ENCODE measurements at places on chromosomes 4 and X. TPM values are rescaled to one million over a fixed set of nuclear protein-coding genes. Genes with fewer than 3 reads are reported as not detected.

- no peak for DNase-seq
These were observed 7.5 kb upstream of the TIMP1 start for GRCh38 chrX:47574547-47575301.

GRCh38 chr4:129974730-129975129, 878.8 kb downstream of the C4orf33 start:
- DNase-seq: no peak

DNA sequence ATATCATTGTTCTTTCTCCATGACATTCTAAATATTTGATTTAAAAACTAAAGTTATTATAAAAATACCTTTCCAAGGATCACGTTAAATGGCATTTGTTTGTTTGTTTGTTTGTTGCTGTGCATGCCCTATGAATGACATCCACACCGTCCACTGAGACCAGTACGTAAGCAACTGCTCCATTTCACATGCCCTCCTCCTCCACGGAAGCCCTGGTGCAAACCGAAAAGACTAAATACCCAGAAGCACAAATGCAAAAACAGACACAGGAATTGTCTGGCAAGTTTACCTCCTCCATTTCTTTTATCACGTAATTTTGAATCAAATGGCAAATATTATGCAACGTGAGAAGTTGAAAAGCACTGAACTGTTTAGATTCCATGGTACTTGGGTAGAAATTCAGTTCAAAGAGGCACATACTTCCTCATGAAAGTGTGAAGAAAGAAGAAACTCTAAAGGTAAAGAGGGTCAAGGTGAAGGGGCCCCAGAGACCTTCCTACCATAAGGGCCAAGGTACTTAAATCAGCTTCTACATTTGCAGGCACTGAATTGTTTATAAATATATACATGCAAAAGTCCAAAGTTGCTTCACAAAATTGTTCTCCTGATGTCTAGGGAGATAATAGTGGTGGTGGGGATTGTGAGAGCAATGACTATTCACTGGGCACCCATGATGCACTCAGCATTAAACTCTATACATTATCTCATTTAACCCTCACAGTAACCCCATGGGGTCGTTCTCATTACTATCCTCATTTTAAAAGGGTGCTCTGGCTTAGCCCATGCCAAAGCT, 23.4 kb downstream of the IRF2 start:
- DNase-seq: no peak

Gene ADD1
- total RNA-seq: 182 TPM

DNA sequence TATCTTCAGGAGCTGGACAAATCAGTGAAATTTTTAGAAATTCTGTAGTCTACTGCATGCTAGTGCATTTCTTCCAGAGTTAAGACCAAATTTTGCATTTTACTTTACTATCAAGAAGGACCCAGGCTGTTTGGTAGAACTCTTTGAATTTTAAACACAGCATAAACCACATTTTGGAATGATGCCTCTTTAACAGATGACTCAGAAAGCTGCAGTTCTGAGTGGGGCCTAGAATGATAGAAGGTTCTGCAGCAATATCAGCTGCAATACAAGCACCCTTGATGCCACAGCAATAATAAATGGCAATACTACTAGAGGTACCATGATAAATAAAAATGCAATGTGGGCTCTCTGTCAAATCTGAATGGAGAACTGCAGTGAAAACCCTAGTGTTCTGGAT, 198.7 kb downstream of the TMA16 start:
- DNase-seq: no peak

- DNase-seq: no peak
These were observed 53.4 kb downstream of the LDB2 start for GRCh38 chr4:16844816-16845586.

DNA sequence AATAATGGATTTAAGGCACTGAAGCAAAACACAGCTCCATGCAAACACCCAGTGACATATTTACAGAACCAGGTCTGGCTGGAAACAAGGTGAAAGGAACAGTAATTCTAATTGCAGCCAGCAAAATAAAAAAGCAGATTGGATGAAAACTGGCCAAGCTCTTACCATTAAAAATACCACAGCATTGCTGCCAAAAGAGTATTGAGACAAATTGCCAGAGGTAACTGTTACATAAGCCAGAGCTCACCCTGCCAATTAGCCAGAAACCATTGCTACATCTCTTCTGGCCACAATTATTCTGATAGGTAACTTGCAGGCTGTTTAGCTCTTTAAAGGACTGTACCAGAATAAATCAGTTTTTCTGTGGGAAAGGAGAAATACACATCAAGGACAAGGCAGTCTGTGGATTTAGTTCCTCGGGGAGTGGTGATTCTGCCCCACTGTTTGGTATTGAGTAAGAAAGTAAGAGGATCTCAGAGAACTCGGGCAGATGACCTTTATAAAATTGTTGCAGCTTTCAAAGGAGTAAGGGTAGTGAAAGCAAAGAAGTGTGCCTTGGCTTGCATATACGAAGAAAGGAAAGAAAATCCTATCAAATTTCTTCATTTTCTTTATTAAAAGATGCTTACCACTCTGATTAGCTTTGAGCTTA, 369.5 kb downstream of the PPP3CA start:
- DNase-seq: no peak

GRCh38 chrX:16832301-16832700, 37.9 kb downstream of the RBBP7 start:
- no peak for DNase-seq

DNA sequence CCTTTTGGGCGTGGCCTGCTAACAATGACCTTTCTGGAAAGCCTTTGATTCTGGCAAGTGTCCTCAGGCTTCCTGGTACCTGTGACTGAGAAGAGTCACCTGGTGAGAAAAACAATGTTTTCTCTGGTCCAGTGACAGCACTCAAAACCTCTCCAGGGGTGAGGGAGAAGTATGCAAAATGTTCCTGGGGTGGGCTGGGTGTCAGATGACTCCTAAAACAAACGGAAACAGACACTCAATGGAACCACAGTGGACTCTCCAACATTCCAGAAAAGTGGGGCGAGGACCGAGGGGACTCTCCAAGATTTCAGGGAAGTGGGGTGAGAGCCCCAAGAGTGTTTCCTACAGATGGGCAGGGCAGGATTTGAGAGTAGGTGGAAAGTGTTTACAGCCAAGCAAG, 69.5 kb downstream of the ANAPC4 start:
- no peak for DNase-seq

DNA sequence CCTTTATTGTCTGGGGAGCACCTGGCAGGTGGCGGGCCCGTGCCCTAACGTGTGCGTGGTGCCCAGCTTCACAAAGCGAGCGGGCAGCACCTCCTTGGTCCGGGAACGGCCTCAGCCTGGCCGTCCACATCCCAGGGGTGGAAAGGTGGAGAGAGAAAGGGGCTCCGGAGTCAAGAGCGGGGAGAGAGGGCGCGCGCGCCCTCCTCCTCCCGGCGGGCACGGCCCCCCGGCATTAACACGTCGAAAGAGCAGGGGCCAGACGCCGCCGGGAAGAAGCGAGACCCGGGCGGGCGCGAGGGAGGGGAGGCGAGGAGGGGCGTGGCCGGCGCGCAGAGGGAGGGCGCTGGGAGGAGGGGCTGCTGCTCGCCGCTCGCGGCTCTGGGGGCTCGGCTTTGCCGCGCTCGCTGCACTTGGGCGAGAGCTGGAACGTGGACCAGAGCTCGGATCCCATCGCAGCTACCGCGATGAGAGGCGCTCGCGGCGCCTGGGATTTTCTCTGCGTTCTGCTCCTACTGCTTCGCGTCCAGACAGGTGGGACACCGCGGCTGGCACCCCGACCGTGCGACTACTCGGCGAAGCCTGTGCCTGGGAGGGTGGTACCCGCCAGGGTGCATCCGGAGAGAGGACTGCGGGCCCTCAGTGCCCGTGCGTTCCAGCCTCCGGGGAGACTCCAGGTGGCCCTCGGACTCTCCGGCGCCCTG, at the start of gene KIT:
KIT (plus strand) TSS at position 407 of the 701 bp plus-strand sequence; CDS start at position 465, 58 bp downstream.
- no peak for DNase-seq

DNA sequence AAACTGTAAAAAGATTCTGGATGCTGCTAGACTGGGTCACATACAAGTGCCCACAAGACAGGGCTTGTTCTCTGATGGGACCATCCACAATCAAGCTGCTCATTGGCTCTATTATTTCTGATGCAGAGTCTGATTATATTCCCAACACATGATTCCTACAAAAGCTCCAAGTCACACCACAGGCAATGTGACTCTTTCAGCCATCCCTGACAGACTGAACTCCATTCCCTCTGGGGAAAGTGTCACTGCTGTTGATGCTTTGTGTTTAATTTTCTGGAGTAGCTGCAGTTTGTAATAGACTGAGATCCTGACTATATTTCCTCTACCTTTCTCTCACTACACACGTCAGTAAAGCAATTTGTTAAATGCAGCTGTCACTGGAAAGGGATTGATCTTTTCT, 55.4 kb upstream of the BCLAF3 start:
- DNase-seq: no peak

DNA sequence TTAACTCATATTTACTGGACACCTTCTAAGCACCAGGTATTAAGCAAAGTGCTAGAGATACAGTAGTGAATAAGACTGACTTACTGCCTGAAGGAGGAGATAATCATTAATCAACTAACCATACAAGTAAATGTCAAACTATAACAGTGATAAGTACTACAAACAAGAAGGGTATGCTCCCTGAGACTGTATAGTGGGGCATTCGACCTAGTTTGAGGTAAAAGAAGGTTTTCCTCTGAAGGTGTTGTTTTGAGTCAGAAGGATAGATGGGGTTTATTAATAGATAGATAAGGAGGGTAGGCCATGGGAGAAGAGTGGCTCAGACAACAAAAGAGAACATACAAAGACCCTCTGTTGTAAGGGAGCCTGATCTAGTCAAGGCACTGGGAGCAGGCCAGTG, 105.4 kb downstream of the DDIT4L start:
- no peak for DNase-seq

GRCh38 chrX:109472939-109473735, 8.7 kb downstream of the GUCY2F start:
- DNase-seq: no peak

DNA sequence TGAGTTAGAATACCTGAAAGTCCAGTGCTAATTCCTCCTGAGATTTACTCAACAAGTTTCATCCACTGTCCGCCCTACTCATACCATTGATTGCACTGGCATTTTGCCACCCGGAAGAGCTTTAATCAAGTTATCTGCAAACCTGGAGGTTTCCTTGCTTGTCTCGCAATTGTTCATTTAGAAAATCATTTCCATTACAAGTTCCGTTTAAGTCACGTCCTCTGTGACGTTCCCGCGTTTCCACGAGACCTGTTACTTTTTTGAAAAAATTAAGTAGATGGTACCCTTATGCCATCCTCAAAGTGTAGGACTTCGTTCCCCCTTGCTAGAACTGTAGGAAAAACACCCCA, 761 bp upstream of the FRYL start:
- no peak for DNase-seq

GRCh38 chrX:135596495-135596894, 76.0 kb downstream of the INTS6L start:
- DNase-seq: no peak

DNA sequence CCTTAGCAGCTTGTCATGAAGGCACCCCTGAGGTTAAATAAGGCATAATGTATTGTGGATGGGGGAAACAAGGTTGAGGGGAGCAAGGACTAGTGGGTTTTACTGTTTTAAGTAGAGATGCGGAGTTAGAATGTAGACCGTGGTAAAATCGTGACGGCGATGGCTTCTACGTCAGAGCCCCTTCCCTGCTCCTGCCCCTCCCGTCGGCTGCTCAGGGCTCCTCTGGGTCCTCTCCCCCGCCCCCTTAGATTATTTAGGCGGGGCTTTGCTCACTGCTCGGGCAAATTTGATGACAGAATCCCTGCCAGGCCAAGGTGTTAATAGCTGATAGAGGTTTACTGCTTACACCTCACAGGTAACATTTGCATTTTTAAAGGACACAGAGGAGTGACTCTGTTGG, 2.3 kb downstream of the FRMPD3 start:
- DNase-seq: no peak

DNA sequence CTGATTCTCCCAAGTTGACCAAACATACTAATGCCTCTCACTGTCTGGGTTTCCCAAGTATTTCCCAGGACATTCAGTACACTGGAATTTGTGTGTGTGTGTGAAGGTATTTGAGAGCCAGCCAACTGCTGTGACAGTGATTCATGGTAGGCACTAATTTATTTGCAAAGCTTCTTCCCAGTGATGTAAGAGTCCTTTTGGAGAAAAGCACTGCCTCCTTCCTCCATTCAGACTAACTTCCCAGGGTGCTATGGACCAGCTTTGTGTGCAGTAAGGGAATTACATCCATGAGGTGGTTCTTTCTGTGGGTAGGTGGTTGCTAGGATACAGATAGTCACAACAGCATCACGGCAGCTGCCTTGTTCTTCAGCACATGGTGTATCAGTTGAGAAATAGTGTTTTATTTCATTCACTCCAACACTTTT, 8.7 kb downstream of the EGF start:
- no peak for DNase-seq

DNA sequence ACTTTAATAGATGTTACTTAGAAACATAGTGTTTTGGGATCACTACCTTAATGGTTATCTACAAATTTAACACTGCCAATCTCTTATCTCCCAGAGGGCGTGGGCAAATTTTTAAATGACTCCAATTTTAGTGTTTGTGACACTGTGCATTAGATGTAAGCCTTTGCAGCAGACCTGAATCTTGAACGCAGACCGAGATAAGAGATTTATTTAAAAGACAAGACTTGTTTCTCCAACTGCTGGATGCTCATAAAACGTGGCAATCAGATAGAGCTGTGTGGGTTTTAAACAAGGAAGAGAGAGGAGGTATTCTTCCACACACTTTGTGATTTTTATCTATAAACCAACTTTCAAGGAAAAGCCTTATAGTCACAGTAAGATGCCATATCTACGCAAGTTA, 252.5 kb upstream of the NR3C2 start:
- DNase-seq: no peak

- no peak for DNase-seq
These were observed 279.9 kb upstream of the MAGEB2 start for GRCh38 chrX:29935455-29935854.

Gene DIPK2B
- not detected for total RNA-seq

Gene GAB3
- 2.0 TPM for total RNA-seq

DNA sequence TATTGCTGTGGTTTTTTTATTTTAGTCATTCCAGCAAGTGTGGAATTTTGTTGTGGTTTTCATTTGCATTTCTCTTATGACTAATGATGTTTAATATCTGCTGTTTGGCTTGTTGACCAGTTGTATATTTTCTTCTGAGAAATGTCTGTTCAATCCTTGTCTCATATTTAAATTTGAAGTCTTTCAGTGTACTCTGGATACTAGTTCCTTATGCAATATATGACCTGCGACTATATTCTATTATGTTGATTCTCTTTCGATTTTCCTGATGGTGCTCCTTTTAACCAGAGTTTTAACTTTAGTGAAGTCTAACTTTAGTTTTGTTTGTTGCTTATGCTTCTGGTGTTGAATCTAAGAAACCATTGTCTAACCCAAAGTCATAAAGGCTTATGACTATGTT, 1528.0 kb downstream of the TECRL start:
- no peak for DNase-seq

Gene JAKMIP1
- 15.0 TPM for total RNA-seq

Gene ADH1A
- not detected for total RNA-seq

DNA sequence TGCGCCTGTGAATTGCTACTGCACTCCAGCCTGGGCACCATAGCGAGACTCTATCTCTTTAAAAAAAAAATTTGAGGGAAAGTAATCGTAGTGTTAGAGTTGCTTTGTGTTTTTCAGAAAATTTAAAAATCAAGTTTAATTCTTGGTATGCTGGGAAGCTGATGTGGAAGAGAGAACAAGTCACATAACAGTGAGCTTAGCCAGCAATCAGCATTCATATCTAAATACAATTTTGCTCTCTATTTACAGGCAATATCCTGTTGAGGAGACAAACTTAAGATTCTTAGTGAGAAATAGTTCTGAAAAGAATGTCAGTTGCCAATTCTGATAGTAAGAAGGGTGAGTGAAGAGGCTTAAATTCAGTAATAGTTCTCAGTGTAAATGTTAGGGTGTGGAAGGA, 9.6 kb upstream of the NDUFC1 start:
- DNase-seq: no peak
